ENCODE measurements at places on chromosomes 7 and 10.

- no peak for DNase-seq
Observed at GRCh38 chr7:50739744-50740435, 42.8 kb downstream of the GRB10 start.

DNA sequence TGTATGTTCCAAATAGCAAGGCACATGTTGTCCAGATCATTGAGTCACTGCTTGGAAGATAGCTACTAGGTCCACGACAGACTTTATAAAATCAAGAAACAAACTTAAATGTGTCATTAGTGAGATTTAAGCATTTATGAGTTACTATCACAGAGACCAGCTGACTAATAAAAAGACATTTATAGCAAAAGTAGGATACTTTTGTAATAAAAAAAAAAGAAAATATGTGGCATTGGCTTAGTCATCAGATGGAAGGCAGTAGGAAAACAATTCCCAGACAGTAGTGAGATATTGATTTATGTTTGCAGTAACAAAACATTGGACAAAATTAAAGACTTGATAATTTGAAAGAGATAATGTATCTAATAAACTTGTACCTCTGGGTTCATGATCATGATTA, 881.0 kb upstream of the LRRN3 start:
- DNase-seq = no peak

DNA sequence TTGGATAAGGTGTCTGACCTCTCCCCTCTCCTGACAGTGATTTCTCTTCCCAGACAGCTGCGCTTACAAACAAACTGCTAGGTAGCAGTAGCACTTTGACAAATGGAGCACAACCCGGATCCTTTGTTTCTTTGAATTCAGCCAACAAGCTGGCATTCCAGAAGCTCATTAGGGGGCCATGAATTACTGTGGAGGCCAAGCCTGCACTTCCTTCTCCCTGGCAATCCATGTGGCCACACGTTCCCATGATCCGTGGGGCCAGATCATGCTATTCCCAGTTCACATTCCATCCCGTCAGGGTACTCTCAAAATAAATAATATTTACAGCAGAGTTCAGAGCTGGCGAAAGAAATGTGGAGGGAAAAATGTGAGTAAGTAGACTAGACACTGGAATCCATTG, 172.4 kb downstream of the PRPF18 start:
- DNase-seq = no peak

- DNase-seq = peak; percentile 74
Observed at GRCh38 chr10:24642921-24643678, 80.6 kb downstream of the ARHGAP21 start.

DNA sequence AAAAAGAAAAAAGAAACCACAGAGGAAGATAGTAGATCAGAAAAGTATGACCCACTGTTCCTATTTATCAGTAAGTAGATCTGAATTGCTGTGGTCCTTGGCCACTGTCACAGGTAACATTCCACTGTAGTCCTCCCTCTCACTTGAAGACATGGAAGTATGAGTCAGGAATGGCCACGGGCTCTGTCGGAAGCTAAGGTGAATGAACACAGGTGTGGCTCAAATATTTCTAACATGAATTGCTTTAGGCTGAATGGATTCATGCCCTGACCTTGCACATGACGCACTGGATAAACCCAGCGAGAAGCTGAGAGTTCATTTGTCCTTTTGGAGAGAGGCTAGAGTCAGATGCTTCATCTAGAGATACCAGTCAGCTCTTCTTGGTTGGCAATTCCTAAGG, 224.5 kb upstream of the SP8 start:
- no peak for DNase-seq

Data from brain microvascular endothelial cell (primary cell).